GM23248 (cell line): ENCODE measurements at places on chromosomes 6 and 20. TPM values are rescaled to one million over a fixed set of nuclear protein-coding genes. Genes with fewer than 3 reads are reported as not detected.

DNA sequence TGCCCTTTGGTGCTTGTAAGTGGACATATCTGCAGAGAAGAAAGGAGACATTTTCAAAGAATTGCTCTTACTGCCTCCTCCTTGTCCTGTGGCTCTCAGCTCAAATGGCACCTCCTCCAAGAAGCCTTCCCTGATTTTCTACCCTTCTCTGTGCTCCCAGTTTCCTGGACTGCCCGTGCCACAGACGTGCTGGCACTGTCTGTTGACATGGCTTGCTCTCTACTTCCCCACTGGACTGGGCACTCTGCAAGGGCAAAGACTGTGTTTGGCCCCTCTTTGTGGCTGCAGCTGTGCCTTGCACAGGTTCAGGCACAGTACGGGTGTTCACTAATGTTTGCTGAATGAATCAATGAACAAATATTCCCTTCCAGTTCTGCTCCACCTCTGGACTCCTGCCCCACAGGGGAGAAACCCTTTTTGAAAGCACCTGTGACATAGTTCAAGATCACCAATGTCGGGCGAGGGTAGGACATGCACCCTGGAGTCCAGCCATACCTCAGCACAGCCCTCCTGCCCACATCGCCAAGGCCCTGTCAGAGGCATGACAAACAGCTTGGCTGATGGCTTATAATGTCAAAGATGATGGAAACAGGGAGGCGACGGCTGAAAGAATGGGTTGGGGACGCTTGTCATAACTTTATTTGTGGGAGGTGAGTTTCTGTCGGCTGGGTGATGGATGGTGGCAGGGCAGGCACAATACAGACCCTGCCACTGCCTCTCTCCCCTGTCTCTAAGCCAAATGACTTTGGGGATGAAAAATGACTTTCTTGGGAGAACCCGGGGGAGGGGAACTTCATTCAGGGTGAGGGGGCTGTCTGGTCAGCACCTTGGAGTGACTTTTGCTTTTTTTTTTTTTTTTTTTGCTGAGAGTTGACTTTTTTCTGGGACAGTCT is 15.6 kb upstream of the CTNNBL1 start:
- no peak for DNase-seq

DNA sequence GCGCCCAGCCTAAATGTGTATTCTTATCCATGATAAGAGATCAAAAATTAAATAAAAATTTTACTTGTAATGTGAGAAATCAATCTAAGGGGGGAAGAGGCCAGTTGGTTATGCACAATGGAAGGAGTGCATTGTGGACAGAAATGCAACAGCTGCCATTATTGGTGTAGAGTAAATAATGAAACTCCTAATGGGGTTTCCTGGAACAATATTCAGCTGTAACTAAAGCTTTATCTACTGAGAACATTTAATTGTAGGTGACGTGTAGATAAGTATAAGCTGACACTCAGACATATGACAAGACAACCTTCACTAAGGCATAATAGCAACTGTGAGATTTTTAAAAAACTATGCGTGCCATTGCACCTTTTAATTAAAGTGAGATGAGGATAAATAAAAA is 71.4 kb downstream of the CEP57L1 start:
- no peak for DNase-seq

GRCh38 chr20:4947817-4948559 is 53.3 kb downstream of the SLC23A2 start:
- DNase-seq, result peak; percentile 44

- no peak for DNase-seq
Measured at GRCh38 chr6:85961125-85961524, 318.4 kb upstream of the SYNCRIP start.

- DNase-seq, result peak; percentile 79
Measured at GRCh38 chr6:139373154-139373927, 1.1 kb downstream of the CITED2 start.

- peak; percentile 69 for DNase-seq
Measured at GRCh38 chr20:48635791-48636267, 192.0 kb downstream of the PREX1 start.

GRCh38 chr6:87518453-87518852 is 45.7 kb downstream of the SLC35A1 start:
- no peak for DNase-seq

DNA sequence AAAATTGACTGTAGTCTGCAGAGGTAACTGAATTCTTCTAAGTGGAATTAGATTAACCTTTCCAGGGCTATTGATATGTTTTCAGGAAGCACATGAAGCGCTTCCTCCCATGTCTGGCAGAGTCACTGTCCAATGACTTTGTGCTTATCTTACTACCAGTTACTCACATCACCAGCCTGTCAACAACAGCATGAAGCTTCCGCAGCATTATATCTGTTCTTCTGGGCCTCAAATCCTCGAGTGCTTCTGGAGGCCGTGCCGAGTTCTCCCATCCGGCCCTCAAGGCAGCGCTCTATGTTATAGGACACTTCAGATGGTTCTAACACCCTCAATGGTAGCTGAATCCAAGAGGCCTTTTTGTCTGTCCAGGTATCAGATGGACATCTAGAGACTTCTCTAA is 33.2 kb downstream of the PSMG4 start:
- no peak for DNase-seq

DNA sequence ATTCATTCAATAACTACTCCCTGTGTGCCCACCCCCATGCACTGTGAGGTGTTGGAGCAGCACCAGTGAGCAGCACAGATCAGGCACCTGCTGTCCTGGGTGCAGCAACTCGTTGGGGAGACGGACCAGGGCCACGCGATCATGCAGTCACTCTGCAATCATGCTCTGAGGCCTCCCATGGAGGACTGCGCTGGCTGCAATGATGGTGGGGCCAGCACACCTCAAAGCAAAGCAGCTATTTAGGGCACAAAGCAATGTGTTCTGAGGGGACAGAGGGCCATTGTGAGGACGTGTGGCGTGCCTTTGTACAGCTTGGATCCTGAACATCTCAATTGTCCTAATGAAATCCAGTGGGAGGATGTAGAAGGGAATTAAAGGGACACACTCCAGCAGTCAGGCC is 41.0 kb upstream of the MPC1 start:
- DNase-seq, result no peak

- DNase-seq, result peak; percentile 77
Measured at GRCh38 chr20:47389867-47390347, 33.4 kb upstream of the ZMYND8 start.

DNA sequence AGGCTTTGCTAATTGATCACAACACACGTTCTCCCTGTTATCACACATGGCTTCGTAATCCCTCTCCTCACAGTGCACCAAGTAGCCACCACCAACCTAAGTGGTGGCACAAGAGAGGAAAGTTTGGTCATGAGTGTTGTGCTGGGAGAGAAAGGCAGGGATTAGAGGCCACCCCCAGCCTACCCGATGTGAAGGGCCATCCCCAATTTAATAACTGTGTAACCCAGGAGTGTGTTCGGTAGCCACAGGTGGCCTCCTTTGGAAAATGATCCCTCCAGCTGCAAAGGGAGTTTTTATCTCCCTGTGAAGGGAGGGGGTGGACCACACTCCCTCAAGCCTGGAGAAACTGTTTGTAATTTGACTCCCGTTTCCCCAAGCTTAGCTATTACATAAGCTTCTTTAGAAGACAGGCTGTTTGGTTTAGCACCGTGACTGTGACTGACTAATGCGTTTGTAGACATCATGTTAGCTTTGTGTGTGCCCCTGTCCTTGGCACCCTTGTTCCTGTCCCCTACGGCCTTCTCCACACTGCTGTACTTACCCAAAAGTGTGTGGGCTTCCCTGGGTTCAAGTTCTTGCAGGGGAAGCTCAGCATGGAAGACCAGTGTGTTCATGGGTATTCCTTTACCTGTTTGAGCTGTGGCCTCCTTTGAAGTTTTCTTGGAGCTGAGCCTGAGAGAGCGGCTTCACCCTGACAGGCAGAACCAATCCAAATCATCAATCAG is 20.6 kb downstream of the PPP1R16B start:
- DNase-seq, result peak; percentile 46

DNA sequence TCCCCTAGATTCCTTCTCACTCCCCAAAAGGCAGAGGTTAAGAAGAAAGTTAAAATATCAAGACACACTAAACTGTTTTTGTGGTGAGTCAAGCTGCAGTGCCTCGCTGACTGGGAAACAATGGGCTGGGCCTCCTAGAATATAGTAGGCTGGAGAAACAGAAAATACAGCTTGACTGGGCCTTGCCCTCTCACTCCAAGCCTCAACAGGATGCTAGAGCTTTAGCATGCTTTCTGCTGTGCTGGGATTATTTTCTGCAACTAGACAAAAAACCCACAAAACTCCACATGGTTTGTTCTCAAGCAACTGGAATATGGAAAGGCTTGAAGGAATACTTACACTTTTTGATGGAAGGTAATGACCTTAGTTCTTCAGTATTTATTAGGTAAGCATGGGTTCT is 27.9 kb downstream of the FOXO3 start:
- DNase-seq, result peak; percentile 87

DNA sequence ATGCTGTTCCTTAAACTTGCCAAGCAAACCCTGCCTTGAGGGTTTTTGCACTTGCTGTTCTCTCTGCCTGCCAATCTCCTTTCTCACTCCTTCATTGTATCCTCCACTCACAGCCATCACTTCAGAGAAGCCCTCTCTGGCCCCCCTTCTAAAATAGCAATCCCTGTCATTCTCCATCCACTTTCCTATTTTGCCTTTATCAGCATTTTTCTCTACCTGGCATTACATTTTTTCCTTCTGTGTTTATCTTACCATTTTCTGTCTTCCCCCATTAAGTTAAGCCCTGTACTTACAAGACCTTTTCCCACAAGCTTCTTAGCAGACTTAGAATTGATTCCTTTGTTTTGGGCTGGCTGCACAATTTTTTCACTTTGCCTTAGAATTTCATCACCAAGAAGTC is 26.6 kb upstream of the TNFRSF21 start:
- no peak for DNase-seq

DNA sequence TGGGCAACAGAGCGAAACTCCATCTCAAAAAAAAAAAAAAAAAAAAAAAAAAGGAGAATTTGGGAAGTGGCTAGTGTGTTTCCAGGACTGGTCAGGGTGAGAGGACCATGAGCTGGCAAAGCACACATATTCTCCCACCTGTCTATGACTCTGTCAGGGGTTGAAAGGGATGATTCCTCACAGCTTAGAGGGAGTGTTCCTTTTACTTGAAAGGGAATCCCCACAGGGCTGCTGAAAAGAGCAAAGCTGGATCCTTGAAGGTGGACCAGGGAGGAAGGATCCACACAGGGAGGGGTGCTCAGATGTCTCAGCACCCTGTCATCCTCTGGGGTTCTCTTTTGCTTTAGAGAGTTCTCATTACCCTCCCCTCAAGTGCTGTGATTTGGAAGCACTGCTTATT is 13.2 kb downstream of the MRAP2 start:
- no peak for DNase-seq

GRCh38 chr20:59007665-59008511 is 834 bp upstream of the CTSZ start:
- no peak for DNase-seq

- peak; percentile 98 for DNase-seq
Measured at GRCh38 chr6:148509800-148510581, 167.4 kb downstream of the SASH1 start.

DNA sequence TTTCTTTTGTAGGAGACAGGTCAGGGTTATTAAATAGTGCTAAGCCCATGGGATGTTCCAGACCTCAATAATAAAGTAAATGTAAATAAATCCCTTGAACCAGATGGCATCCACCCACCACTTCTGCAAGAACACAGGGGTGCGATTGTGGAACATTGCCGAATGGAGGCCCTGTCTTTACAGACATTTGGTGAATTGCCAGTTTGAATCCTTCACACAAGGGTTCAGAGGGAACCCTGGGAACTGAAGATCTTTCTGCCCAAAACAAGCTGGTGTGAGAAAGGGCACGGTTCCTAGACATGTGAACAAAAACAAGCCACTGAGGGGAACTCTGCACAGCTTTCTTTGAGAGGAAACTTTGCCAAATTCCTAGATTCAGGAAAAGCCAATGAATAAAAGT is 30.2 kb upstream of the RNF8 start:
- DNase-seq, result peak; percentile 21

DNA sequence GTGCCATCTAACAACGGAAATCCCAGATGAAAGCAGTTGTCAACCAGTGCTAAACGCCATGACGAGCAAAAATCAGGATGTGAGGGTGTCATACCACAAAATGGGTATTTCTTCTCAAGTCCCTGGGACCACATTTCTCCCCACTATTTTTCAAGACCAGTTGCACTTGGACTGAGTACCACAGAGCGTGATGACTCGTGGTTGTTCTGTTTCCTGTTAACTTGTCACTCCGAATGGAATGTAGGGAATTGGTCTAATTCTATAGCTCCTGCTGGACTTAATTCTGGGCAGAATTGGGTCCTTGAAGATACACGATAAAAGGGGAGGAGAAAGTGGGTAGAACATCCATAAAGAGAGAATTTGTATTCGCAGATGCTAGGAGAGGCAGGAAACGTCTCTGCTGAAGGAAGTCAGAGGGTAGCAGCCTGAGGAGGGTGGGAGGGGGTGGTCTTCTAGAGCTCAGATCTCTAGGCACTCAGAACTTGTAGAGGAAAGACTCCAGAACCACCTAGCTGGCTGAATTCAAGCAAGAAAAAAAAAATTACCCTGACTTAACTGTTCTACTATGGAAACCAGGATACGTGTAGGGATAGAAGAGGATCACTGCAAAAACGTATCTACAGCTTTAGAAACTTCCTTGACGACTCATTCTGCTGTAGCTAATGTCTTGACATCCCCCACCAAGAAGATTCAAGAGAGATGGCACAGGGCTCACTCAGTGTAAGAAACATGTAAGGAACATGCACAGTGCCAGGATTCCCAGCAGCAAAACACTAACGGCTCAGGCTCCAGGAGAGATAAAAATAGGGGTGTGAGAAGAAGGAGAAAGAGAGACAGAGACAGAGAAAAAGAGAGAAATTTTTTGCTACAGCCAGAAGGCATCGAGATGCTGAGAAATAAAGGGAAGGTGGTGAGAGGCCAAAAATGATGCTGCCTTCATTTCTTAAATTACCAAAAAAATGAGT is 494.7 kb downstream of the CD83 start:
- peak; percentile 60 for DNase-seq

- DNase-seq, result no peak
Measured at GRCh38 chr6:82597201-82597600, 233.6 kb downstream of the TPBG start.

GRCh38 chr20:20342066-20342465 is 25.8 kb upstream of the INSM1 start:
- DNase-seq, result no peak

DNA sequence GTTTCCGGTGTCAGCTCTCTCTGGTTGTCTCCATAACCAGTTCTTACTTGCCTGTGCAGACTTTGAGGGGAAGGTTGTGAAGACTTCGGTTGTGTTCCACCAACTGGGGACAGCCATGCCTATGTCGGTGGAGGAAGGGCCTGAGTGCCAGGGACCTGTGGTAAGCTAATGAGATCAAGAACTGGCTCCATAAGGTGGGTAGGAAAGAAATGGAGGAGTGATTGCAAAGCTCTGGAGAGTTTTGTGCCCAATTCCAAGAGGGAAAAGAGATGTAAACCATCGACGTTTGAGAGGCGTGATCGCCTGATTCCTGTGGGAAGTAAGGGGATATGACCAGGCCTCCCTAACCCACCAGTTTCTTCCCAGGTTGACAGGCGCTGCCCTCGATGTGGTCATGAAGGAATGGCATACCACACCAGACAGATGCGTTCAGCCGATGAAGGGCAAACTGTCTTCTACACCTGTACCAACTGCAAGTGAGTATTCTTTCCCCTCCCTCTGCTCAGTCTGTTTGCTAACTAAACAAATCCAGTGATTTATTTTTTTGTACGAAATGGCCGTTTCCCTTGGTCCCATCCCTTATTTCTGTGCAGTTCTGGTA is 893 bp downstream of the POLR1H start:
- DNase-seq, result peak; percentile 57

C4B gene
- total RNA-seq, result 4.5 and 6.4 TPM in 2 replicates

STXBP5 gene
- 28.7 and 49.9 TPM in 2 replicates for total RNA-seq

TULP1 gene
- total RNA-seq, result not detected in 2 replicates

ZNF831 gene
- total RNA-seq, result not detected in 2 replicates

EEF1A2 gene
- 0.43 TPM in 1 of 2 replicates, not detected in the other for total RNA-seq

CALHM5 gene
- 8.2 and 9.8 TPM in 2 replicates for total RNA-seq

JPH2 gene
- total RNA-seq, result 7.8 and 9.7 TPM in 2 replicates

TRIM31 gene
- not detected in 2 replicates for total RNA-seq
